WTC11 (cell line): ENCODE measurements at places on chromosomes 5 and 9.

GRCh38 chr5:176540476-176540899 is 3.3 kb upstream of the RNF44 start:
- no peak for DNase-seq

DNA sequence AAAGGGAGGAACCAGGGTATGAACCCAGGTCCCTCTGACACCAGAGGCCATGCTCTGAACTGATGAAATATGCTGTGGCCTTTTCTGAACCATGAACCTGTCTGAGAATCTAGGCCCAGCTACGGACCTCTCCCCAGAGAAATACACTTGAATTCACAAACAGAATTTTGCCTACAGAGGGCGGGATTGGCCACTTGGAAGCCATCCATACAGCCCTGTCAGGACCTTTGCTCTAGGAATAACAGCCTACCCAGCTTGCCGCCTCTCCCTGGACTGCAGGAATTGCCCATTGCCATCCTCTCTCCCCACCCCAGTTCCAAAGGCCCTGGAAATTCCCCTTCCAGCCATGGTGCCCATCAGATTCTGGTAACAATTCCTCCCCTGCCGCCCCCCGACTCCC is 26.6 kb downstream of the MORN5 start:
- DNase-seq, result no peak

DNA sequence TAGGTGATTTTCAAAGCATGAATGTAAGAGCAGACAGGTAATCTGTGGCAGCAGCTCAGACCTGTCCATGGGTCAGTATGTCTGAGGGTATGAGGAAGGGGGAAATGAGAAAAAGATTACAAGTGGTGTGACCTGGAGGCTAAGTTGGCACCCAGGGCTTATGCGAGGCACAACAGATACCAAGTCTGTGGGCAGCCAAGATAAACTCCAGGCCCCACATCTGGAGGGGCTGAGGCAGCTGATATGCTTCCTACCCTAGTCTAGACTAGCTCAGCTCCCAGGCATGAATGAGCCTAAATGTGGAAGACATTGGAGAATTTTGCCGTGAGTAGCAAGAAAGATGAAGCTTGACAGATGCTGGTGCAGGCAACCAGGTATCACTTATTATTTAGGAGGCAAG is 151.7 kb downstream of the PIK3R1 start:
- DNase-seq, result no peak

GRCh38 chr9:135281151-135281550 is 193.7 kb downstream of the OLFM1 start:
- peak; percentile 67 for DNase-seq

- DNase-seq, result no peak
These were observed 30.9 kb upstream of the LPAR1 start for GRCh38 chr9:111069183-111069582.

- DNase-seq, result no peak
These were observed 131.4 kb upstream of the LHFPL2 start for GRCh38 chr5:78779771-78780616.

DNA sequence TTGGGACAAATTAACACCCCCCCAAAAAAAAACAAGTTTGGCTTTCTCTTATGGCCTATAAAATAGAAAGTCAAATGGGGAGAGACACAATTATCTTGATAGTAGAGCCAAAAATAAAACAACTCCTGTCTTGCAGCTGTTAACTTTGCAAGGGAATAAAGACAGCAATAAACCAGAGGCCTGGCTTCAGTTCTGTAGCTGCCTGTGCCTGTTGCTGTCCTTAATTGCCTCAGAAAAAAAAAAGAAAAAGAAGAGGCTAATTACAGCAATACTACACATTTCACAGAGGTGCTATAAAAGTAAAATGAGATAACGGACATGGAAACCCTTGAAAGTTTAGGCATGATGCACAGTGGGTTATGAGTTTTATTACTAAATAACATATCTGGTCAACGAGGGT is 170.7 kb upstream of the IRX1 start:
- DNase-seq, result no peak

- no peak for DNase-seq
These were observed 541 bp upstream of the TBCA start for GRCh38 chr5:77776554-77777206.

- DNase-seq, result no peak
These were observed 66.1 kb downstream of the BRINP1 start for GRCh38 chr9:119302988-119303698.

GRCh38 chr5:1967736-1968135 is 85.0 kb upstream of the IRX4 start:
- no peak for DNase-seq

GRCh38 chr5:135592312-135593045 is 13.7 kb upstream of the CXCL14 start:
- DNase-seq, result no peak

GRCh38 chr9:105425816-105426433 is 21.9 kb upstream of the FSD1L start:
- DNase-seq, result no peak

DNA sequence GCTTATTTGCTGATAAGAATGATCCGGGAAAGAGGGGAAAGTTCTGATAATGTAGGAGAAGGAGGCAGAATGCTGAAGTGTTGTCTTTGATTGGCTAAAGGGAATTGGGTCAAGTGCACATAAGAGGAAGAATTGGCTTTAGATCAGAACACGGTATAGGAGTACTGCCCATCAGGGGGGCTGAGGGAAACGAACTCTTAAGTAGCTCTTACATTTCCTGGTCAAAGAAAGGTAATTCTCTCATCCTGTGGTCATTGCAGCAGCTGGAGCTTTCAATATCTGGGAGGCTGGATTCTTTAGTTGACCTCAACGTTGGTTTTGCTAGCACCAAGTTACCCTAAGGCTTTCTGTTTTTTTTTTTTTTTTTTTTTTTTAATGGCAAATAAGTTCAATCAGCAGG is 178.7 kb upstream of the NR3C1 start:
- no peak for DNase-seq

- DNase-seq, result no peak
These were observed 77.8 kb upstream of the CCDC112 start for GRCh38 chr5:115374057-115374775.

- no peak for DNase-seq
These were observed 428.8 kb downstream of the CHSY3 start for GRCh38 chr5:130333089-130333488.

DNA sequence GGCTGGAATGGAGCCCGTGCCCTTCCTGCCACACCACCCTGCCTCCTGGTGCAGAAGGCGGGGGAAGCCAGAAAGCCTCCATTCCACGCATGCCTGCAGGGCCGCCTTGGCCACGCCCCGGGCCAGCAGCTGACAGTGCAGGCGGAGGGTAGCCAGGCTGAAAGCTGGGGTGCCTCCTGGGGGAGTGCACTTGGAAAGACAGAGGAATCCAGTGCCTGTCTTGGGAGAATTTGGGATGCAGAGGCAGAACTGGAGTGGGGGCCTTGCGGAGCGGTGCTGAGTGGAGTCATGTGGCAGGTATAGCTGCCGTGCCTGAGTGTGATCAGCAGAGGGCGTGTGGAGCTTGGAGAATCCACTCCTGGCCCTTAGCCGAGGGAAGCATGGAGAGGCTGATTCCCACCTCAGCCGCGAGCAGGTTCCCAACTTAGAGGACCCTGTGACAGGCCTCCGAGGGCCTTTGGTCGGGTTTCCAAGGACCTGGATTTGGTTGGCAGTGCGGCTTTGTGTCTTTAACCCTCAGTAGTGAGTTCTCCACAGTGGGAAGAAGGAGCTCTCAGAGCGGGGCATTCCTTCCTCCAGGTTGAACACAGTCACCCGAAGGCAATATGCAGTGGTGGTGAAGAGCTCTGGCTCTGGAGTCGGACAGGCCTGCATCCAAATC is 9.1 kb upstream of the URM1 start:
- DNase-seq, result peak; percentile 88

DNA sequence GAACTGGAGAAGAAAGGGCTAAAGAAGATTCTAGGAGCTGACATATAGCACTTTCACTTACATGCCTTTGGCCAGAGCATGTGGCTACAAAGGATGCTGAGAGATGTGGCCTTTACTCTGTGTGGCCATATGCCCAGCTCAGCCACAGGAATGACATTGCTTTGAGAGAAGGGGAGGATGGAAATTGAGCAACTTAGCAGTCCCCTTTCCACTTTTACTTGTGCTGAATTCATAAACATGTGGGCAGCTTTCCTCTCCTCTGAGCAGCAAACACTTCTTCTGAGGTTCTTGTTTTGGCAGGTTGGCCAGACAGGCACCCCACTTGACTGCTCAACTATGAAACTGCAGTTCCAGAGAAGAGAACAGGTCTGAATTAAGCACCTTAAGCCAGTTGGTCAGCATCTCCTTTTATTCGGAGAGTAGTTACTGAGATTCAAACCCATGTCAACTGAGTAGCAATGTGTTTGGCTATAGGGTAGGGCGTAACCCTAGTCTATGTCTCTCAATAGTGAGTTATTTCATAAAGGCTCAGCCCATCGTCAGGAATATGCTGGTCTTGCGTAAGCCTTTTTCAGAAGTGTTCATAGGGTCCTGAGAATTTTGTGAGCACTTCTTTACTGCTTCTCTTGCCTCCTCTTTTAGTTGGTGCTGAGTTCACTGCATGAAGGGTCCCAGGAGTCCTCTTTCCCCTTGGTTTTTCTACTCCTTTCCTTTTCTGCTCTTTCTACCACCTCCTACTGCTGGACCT is 134.5 kb downstream of the PALM2AKAP2 start:
- DNase-seq, result no peak

- DNase-seq, result no peak
These were observed 98.2 kb downstream of the DAP start for GRCh38 chr5:10662661-10663488.

DNA sequence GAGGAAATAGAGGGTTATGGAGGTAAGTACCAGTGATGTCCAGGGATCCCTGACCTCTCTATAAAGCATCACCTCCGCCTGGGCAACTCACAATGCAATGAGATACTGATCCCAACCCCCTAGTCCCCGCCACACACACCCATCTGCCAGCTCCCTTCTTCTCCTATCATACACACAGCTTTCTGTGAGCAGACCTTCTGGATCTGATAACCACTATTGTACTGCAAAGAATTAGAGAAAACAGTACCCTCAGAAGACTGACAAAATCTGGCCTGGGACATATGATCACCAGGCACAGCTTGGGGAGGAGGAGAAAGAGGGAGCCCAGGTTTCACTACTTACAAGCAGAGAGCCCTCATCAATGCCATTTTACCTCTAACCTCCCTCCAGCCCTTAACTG is 249.0 kb downstream of the SEC61B start:
- no peak for DNase-seq

GRCh38 chr5:138339091-138339456 is 1.0 kb downstream of the FAM53C start:
- DNase-seq, result no peak

- peak; percentile 80 for DNase-seq
These were observed 67.0 kb upstream of the DPYSL3 start for GRCh38 chr5:147576646-147577535.
